NCI-H510A treated with DMSO at 0.1 percent for 48 hours (cell line): ENCODE measurements at places on chromosomes 7 and 10.

- DNase-seq: no peak
Measured at GRCh38 chr10:100656454-100656853, 88.9 kb upstream of the PAX2 start.

- peak; percentile 12 for DNase-seq
Measured at GRCh38 chr10:23344241-23344841, at the start of gene C10orf67. Gene C10orf67 (minus strand): TSS chr10:23344797. CDS start chr10:23344774, 23 bp downstream.

- DNase-seq: no peak
Measured at GRCh38 chr10:92755725-92756124, 66.0 kb downstream of the HHEX start.

- no peak for DNase-seq
Measured at GRCh38 chr7:1474736-1475135, 15.5 kb upstream of the MICALL2 start.

DNA sequence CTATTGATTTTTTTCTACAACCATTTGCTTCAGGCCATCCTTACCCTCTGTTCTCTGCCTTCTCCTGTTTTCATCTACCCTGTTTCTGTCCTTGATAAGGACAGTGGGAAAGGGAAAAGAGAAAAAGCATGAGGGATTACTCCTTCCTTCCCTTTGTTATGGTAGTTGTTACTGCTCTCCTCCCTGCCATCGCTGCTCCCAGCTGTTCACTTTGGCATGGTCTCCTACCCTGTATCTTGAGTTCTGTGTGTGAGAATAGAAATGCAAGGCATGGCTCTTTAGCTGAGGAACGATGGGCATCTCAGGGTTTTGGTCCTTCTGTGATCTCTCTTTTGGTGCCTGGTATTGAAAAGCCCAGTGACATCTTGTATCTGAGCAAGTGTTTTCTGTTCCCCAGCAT, 6.4 kb downstream of the CCSER2 start:
- DNase-seq: no peak

GRCh38 chr7:131328377-131329175, 900 bp downstream of the MKLN1 start:
- DNase-seq: no peak

DNA sequence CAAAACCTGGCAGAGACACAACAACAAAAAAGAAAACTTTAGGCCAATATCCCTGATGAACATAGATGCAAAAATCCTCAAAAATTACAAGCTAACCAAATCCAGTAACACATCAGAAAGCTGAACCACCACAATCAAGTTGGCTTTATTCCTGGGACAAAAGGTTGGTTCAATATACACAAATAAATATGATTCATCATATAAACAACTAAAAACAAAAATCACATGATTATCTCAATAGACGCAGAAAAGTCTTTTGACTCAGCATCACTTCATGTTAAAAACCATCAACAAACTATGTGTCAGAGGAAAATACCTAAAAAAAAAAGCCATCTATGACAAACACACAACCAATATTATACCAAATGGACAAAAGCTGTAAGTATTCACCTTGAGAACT, 283.5 kb downstream of the THSD7A start:
- no peak for DNase-seq

DNA sequence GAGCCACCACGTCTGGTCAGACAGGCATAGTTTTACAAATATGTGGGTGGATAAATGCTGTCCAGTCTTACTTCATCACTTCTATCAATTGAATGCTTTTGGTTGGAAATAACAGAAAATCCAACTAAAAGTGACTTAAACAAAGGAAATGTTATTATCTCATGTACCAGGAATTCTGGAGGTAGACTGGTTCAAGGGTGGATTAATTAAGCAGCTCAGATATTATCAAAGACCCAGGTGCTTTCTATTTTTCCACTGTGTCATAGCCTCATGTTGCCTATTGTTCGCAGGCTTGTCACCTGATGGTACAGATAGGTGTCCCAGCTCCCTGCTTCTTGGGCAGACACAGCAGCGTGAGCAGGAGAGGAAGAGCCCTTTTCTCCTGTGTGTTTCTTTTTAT, 156.1 kb upstream of the CTBP2 start:
- no peak for DNase-seq

DNA sequence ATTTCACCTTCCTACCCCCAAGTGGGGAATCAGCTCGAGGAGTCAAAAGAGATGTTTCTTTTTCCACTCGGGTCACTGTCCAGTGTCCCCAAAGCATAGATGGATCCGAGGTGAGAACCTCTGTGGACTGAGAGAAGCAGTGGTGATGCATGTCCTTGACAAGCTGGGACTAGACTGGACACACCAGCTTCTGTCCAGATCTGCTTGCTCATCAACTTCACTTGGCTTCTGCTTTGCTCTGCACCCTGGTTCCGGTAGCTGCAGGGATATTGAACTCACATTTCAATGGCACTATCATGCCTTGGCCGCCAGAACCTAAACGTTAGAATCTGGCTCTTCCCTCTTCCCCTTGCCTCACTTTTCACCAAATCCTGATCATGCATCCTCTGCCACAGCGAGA, 50.3 kb upstream of the CXCL12 start:
- DNase-seq: no peak

GRCh38 chr10:80409121-80409520, 770 bp downstream of the PRXL2A start:
- DNase-seq: peak; percentile 42

DNA sequence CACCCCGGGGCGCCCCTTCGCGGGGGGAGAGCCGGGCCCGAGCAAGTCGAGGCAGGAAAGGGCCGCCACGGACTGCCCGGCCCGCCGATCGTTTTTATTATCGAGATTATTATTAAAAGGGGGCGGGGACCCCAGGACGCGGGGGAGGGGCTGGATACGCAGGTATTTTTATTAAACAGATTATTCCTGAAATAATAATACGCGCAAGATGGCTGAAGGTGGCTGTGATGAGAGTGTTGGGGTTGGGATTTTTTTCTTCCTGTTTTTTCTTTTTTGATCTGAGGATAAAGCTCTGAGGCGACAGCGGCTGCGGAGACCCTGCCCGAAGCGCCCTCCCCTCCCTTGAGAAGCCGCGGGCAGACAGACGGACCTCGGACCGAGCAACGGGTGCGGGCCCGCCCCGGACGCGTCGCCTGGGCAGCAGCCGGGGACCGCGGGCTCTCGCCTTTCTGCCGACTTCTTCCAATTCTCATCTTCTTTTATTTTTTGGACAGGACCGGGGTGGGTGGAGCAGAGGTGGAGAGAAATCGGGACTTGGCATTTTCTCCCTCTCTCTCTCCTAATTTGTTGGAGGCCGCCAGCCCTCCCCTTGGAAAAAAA, 1.4 kb upstream of the TRIM8 start:
- DNase-seq: peak; percentile 50

- DNase-seq: no peak
Measured at GRCh38 chr10:125578658-125579315, 104.2 kb downstream of the TEX36 start.

GRCh38 chr7:104106108-104106905, 101.5 kb downstream of the ORC5 start:
- DNase-seq: no peak

DNA sequence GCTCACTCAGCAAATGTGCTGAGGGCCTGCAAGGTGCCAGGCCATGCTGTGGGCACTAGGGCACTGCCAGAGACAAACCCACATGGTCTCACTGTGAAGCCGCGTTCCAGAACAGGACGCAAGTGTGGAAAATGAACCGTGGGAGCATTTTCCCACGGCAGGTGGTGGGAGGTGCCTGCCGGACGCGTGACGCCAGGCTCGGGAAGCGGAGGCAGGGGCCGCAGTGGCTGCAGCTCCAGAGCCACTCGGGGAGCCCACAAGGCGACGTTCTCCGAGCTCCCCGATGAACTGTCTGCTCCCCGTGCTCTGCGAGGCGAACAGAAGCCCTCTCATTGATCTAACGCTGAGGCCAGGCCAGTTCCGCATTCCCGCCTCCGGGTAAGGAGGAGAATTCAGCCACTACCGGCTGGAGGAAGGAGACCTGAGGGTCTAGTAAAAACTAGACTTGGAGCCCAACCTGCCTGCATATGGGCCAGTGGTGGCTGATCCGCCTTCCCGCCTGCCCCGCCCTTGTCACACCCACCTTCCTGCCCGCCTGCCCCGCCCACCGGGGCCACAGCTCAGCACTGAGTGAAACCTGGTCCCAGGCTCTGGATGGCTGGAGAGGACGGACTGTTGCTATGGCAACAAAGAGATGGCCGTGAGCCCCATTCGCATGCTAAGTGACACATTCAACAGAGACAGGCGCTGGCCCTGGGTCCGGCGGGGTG, 13.1 kb downstream of the ADGRA1 start:
- DNase-seq: no peak

DNA sequence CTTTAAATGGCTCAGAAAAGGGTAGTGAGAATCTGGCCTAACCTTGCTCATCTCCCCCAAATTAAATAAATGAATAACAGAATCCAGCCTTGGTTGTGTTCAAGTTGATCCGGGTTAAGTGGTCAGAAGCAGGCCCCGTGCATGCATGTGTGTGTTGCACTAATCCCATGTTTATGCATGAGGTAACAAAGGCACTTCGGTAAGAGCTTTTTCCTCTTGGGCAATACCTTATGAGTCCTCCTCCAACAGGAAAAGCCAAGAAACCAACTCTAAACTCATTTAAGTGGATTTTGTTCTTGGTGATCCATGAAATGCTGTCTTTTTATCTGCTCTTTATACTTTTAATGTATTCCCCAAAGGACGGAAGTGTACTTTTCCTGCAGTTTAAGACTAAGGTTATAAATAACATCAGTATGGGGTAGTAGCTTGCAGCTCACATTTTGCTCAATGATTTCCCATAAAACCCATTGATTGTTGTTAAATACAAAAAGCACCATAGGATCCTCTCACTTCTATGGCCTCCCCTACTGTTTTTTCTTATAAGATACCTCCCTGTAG, 104.9 kb upstream of the YAE1 start:
- DNase-seq: no peak

- DNase-seq: no peak
Measured at GRCh38 chr10:126911301-126911700, 6.1 kb downstream of the DOCK1 start.

DNA sequence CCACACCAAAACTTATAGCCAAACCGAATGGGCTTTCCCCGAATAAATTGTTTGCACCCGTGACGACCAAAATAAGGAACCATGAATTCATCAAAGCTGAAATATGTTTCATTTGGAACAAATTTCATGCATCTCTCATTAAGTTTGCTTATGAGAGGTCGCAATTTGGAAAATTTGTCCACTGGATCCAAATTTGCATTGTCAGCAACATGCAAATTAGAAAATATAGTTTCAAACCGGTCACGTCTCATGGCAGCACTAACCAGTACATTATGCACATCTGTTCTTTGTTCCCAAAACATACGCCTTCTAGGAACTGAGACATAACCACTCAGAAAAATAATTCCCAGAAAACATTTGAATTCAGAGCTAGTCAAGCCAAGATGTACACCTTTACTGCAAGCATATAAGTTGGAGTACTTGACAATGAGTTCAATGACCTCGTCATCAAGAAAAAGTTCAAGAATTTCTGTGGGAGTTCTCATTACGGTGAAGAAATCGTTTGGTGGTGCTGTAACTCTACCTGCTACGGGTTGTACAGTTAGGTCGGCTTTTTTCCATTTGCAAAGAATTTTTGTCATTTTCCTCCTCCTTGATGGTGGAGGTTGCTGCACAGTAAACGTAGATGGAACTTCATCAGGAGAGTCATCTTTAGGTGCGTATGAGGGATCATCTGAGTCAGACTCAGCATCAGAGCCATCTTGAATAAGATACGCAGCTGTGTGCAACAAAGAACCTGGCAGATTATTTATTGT, 22.5 kb downstream of the ERCC6 start:
- no peak for DNase-seq

- no peak for DNase-seq
Measured at GRCh38 chr7:138565071-138565450, 105.0 kb downstream of the TRIM24 start.

GRCh38 chr7:26444555-26444954, 152.9 kb downstream of the SNX10 start:
- no peak for DNase-seq

- DNase-seq: peak; percentile 94
Measured at GRCh38 chr7:52719677-52720076, 315.8 kb upstream of the POM121L12 start.

GRCh38 chr7:73585196-73585595, 6.8 kb upstream of the TBL2 start:
- no peak for DNase-seq

DNA sequence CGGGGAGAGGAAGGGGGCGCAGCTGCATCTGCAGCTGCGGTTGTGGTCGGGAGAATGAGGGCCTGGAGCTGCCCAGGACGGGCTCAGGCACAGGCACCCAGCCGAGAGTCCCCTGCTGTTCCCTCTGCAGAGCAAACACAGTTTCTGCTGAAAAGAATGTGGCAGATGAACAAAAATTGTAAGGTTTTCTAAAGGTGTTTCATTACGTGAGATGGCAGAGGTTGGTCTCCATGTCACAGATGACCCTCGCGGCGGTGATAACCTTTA, 456.2 kb downstream of the DNAJB6 start:
- no peak for DNase-seq

- DNase-seq: peak; percentile 78
Measured at GRCh38 chr7:7424151-7424873, 111.4 kb downstream of the COL28A1 start.

DNA sequence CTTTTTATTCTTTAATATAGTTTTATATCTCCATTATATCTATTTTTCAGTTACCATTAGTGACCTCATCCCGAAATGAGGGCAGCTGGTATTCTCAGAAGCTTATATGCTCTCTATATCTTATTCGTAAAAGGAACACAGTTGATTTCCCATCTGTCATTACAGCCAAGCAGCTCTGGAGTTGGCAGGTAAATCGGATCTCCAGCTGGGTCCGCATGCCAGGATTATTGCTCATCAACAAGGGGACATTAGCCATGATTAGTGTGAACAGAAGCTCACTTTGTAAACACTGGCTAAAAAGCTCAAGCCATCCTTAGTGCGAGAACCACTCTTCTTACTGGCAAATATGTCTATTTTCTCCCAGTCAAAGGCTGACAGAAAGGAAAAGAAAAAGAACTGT, 180.3 kb downstream of the NPSR1 start:
- DNase-seq: no peak

DNA sequence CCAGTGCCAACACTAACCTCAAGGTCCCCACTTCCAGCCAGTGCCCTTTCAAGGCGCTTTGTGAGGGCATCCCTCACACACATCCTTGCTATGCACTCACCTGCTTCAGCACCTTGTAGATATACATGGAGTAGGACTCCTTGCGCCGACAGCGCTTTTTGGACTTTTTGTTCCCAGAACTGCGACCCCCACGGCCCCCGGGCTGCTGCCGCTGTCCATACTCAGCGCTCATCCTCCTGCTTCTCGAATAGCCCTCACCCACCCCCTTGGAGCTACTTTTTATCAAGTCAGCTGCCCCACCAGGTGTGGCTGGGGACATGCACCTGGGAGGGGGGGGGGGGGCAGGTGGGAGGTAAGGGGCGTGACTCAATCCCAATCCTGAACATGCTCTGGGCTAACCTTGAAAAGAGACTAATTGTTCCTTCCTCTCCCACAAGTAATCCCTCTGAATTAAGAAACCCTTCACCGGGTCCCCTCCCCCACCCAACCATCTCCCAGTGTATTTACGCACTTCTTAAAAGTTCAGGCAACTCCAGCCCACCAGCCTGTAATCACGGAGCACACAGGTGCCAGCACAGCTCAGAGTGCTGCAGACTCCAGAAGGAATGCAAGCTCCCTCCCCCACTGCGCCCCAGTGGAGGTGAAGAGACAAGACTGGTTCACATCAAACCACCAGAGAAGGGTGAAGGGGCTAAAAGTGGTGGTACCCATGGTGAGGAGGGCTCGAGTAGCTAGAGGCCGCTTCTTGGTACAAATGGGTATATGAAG, at the start of gene H2BK1:
TSS of gene H2BK1 (minus strand) at position 402 of the 768 bp plus-strand sequence. CDS start at position 232, 170 bp downstream.
- no peak for DNase-seq

GRCh38 chr10:3873728-3874461, 88.9 kb upstream of the KLF6 start:
- DNase-seq: peak; percentile 15
